IPS DF 19.7 (cell line): ENCODE measurements at places on chromosomes 7 and 10.

- DNase-seq: no peak
Measured at GRCh38 chr7:95916573-95917297, 144.4 kb downstream of the DYNC1I1 start.

DNA sequence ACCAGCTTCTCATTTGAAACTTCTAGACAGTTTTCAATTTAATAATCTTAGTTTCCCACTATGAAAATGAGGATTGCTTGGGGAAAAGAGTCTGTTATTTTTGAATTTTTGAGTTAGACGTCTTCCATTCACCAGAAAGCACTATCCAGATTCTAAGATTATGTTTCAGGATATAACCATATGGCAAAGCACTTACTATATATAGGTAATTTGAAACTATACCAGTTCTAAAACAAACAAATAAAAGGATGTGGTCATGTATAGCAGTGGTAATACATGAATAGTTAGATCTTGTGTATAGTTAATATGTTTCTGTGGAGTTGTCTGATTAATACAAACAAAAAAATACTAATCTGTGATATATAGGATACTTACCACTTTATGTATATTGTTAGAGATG lies 320.0 kb downstream of the EXOC4 start:
- DNase-seq: no peak

- no peak for DNase-seq
Measured at GRCh38 chr7:157410831-157411556, 74.2 kb downstream of the DNAJB6 start.

- no peak for DNase-seq
Measured at GRCh38 chr10:80870282-80870681, 332.6 kb downstream of the SH2D4B start.

GRCh38 chr7:138752518-138753149 lies 45.2 kb upstream of the TMEM213 start:
- no peak for DNase-seq

DNA sequence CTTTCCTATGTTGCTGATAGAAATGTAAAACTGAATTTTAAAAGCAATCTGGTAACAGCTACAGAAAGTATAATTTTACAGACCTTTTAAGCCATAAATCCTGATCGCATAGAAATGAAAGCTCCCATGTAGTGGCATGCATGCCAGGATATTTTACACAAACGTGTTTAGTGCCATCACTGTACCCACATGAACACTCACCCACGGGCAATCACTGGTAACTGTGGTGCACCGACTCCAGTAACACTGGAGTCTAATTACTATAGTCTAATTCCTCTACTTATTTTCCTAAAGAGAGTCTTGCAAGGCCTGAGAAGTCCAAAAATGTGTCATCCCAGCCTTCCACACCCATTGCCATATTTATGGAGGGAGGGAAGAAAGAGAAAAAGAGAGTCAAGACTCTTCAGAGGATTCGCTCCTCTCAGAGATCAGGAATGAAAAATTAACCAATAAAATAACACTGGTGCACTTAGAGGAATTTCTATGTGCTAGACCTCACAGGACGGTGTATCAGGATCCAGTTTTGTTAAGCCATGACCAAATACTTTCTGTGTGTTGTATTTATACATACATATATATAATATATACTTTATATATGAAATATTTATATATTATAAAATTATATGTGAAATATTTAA lies 48.9 kb upstream of the AKR1C1 start:
- no peak for DNase-seq
